Activated naive CD8-positive, alpha-beta T cell treated with anti-CD3 and anti-CD28 coated beads for 36 hours (primary cell): ENCODE measurements at places on chromosomes 2 and 18. TPM values are rescaled to one million over a fixed set of nuclear protein-coding genes. Genes with fewer than 3 reads are reported as not detected.

Gene DOK6
- not detected for total RNA-seq

Gene PLGLB2
- 0.68 TPM for total RNA-seq

Gene ACVR2A
- 1.9 TPM for total RNA-seq

Gene LRATD1
- not detected for total RNA-seq

Gene SMAD7
- total RNA-seq: 9.0 TPM

Gene LYG2
- not detected for total RNA-seq

Gene TCF23
- not detected for total RNA-seq

Gene CCDC148
- total RNA-seq: not detected

Gene ANKMY1
- 13.3 TPM for total RNA-seq

Gene SP140L
- 36.3 TPM for total RNA-seq

Gene ASAP2
- total RNA-seq: 0.12 TPM

Gene KRTCAP3
- 7.4 TPM for total RNA-seq

Gene IL1F10
- total RNA-seq: not detected

Gene RGPD6
- total RNA-seq: 16.6 TPM

Gene C2orf66
- not detected for total RNA-seq

Gene DYNAP
- not detected for total RNA-seq

Gene LYPD6B
- total RNA-seq: not detected

Gene AQP4
- total RNA-seq: not detected
